SW 1271 (cell line): ENCODE measurements at places on chromosomes 4 and X.
A peak's percentile ranks its signal among the peaks of the same experiment; 100 is the strongest.

GRCh38 chrX:54223581-54223980 is 40.5 kb upstream of the FAM120C start:
- DNase-seq: no peak

- no peak for DNase-seq
Observed at GRCh38 chr4:73967866-73968265, 14.0 kb downstream of the PF4 start.

DNA sequence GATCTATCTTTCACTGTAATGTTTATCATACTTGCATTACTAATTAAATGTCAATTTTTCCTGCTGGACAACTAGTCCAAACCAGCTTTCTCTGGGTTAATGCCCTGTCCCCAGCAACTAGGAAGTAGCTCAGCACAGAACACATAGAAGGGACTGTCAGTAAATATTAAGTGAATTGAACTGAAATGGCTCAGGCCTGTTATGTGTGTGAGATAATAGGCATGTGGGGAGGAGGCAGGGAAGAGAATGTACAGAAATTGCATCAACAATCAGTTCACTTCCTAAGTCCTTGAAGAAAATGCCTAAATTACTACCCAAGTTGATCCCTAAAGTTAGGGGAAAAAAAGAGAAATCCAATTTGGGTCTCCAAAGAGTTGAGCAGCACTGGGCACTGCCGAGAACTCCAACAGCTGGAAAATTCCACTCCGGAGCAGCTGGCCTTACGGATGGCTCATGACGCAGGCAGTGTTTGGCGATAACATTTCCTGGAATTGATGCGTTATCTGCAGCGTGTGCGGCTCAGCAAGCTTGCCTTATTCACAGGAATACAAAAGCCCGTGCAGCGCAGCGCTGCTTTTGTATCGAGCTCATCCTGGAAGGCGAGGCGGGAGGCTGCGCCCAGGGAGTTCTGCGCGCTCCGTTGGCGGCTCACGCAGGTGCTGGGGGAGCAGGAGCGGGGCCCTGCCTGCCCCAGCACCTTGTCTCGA is 297.3 kb upstream of the LCORL start:
- DNase-seq: no peak

DNA sequence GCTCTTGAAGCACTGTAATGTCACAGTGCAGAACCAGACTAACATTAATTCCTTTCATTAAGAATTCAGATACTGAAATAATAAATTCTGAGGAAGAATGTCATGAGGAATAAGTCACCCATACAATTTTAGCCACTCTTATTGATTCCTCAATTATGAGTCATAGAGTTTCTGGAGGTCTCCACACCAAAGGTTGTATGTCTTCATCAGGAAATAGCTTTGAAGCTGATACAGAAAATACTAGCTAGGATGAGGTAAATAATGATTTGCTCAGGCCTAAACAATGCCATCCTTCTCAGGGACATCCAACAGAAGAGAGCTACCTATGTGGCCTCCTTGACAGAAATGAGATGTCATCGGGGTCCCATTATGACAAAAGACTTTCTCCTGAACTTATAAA is 238.8 kb downstream of the OR13H1 start:
- DNase-seq: no peak

DNA sequence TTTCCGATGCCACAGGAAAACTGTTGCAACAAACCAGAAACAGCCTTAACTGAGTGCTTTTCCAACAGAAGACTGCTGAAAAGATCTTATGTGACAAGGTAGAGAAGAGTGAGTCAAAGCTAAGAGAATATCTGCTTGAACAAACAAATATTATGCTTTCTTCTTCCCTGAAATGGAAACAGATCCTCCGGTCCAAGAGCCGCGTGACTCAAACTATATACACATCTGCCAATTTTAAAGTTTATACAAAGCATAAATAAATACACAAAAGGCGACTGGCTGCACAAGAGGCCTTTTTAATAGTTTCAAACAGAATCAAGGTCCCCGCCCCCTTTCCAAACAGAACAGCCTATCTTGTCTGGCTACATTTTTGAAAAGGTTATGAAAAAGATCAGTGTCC is 329.7 kb upstream of the F9 start:
- DNase-seq: no peak

DNA sequence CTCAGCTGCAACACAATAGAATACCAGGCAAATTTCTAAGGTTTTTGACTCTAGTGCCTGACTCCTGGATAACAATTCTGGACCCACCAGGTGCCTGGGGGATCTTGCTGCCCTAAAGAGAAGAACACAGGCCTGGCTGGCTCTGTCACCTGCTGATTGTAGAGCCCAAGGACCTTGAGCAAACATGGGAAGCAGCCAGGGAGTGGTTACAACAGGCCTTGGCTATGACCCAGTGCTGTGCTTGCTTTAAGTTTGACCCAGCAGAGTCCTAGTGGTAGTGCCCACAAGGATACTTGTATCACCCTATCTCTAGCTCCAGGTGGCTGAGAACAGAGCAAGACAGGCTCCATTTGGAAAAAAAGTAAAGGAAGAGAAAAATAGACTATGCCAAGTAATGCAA is 176.8 kb upstream of the DCAF12L2 start:
- DNase-seq: no peak

- DNase-seq: no peak
Observed at GRCh38 chr4:56289934-56290333, 97.4 kb downstream of the AASDH start.

DNA sequence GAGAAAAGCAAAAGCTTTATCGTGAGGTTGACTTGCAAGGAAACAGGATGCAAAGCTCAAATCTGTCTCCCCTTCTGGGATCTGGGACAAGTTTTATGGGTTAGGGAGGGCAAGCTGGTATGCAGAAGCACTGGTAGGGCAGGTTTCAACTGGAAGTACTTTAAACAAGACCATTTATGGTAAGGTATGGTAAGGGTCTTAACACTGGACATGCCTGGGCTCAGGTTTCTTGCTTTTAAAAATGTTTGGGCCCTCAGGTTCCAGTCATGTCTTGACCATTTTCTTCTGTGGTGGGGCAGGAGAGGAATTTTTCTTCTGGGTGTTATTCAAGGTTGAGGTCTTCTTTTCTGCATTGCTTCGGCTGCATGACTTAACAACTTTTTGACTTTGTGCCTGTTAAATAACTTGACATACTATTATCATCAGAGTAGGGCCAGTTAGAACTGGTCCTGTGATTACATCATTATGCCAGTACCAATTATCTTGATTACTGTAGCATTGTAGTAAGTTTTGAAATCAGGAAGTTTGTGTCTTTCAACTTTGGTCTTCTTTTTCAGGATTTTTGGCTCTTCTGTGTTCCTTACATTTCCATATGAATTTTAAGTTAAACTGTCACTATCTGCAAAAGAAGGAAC is 33.7 kb downstream of the CD38 start:
- no peak for DNase-seq

DNA sequence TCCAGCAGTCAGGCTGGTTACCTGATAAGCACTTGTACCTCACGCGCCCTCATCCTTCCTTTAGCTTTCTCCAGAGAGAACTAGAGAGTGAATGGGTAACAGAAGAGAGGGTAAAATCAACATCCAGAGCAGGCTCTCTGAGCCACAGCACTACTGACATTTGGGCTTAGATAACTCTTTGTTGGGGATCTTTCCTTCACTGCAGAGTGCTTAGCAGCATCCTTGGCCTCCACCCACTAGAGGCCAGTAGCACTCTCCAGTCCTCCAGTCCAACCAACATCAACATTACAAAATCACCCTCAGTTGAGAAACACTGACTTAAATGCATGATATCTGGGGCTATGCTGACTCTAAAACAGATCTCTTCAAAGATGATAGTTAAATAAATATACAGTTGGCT is 220.7 kb downstream of the TACR3 start:
- no peak for DNase-seq

DNA sequence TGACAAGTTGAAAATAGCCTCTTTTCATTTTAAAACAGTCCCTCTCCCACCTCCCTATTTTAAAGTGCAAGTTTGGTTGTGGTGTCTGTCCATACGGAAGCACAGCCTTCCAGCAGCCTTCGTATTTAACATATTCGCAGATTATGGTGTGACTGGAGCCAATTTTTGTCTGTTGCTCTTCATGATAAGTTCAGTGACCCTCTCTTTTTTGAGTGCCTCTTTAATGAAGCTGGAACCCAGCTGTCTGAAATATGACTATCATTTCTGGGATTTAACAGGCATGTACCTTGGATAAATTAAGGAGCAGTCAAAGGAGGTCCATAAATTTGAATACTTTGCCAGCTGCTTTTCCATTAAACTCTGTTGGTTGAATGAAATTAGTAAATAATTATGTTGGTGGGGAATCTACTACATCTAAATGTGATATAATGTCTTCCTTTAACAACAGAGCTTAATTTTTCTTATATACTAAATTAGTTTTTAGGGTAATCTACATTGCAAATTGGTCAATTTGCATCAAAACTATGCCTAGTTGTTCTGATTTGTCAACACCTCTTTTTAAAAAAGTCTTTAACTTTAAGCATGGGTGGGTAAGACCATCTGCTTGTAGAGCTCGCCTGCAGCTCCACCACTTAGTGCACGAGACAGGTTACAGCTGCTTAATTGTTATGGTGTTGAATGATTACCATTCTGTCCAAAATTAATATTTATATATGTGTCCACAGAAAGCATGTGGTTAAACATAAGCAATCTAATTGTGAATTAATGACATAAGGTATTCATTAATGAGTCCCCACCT is 216.6 kb downstream of the DCTD start:
- no peak for DNase-seq

DNA sequence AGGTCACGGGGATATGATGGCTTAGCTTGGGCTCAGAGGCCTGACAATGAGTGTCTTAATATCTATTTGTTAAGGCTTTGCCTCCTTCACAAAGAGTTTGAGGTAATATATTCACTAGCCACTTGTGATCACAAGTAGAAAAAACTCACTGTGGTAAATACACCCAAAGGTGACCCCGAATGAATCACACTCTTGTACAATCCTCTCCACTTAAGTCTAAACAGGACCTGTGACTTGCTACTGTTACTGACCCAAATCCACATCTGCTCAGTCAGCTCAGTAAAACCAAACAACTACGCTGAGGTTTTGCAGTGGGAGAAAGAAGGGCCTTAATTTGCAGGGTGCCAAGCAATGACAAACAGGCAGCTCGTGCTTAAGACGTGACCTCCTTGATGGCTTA is 223.8 kb upstream of the MAGEC2 start:
- DNase-seq: no peak

- no peak for DNase-seq
Observed at GRCh38 chr4:95155759-95156451, 392.9 kb downstream of the UNC5C start.

- DNase-seq: no peak
Observed at GRCh38 chrX:40298572-40299479, 201.1 kb upstream of the BCOR start.

DNA sequence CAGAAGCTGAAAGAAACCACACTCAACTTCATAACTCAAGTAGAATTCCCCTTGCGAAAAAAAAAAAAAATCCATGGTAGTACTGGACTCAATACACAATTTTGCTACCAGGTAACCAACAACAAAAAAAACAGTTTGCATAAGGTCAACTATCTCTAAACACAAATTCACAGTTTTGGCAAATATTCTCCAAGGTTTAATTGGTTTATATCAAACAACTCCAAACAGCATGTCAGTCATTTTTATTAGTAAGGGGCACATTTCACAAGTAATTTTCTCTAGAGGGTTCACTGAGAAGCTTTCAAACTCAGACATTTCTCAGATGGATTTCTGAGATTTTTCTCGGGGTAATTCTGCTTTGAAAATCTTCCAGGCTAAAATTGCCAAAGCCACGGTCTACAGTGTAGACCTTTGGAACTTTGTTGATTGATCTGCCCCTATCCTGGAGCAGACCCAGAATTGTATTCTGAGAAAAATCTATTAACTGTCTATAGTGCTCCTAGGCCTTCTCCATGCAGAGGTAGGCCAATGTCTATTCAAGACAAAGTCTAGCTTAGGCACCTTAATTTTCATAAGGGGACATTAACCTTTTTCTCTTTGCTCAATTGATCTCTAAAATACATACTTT is 73.7 kb upstream of the NFKB1 start:
- no peak for DNase-seq

GRCh38 chr4:14667624-14668151 is 334.6 kb upstream of the CPEB2 start:
- DNase-seq: no peak

- no peak for DNase-seq
Observed at GRCh38 chrX:19332983-19333382, 10.7 kb upstream of the PDHA1 start.

GRCh38 chr4:53618321-53618720 is 27.0 kb upstream of the LNX1 start:
- DNase-seq: no peak

GRCh38 chrX:33840176-33840575 is 291.9 kb downstream of the FAM47A start:
- DNase-seq: no peak

GRCh38 chrX:136546371-136546781 is 14.4 kb downstream of the VGLL1 start:
- no peak for DNase-seq

DNA sequence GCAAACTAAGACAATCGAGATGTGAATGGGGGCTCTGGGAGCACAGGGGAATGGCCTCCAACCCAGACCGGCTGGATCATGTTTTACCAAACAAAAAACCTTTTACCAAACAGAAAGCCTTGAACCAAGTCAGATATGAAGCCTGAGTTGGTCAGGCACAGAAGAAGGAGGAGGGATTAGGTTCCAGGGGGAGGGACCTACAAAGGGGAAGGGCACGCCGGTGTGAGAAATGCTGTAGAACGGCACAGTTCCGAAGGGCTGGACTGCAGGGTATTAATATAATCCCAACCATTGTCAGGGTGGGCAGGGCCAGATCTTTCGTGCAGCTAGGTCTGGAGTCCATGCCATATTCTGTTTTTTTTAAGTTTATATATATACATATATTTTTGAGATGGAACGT is 52.9 kb upstream of the NYX start:
- no peak for DNase-seq

GRCh38 chrX:68433155-68433980 is at the start of gene OPHN1:
TSS of gene OPHN1 (minus strand) at chrX:68433495. CDS start at chrX:68433020, 475 bp downstream.
- DNase-seq: peak; percentile 77

DNA sequence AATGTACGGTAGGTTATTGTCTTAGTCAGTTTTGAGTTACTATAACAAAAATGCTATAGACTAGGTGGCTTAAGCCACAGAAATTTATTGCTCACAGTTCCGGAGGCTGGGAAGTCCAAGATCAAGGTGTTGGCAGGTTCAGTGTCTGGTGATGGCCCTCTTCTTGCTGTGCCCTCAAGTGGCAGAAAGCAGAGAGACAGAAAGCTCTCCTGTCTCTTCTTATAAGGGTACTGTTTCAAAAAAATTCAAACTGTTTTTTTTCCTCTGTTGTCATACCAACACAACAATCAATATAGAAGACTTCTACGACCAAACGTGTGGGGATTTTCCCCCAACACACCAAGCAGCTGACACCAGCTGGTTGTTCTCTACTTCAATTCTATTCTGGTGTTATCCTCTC is 53.4 kb downstream of the ADGRG4 start:
- DNase-seq: no peak
